Tongue (tissue), 3 donors: ENCODE measurements at places on chromosomes 3 and 15. TPM values are rescaled to one million over a fixed set of nuclear protein-coding genes. Genes with fewer than 3 reads are reported as not detected.

ISL2 gene
- total RNA-seq, result 6.6 TPM

NOP10 gene
- 64.8 TPM for total RNA-seq

SLC24A5 gene
- total RNA-seq, result not detected

B3GALNT1 gene
- 27.5 TPM for total RNA-seq

SNX22 gene
- 1.7 TPM for total RNA-seq

MESP1 gene
- 0.31 TPM for total RNA-seq

STRA6 gene
- 14.2 TPM for total RNA-seq

COL7A1 gene
- total RNA-seq, result 54.8 TPM

ERICH6 gene
- not detected for total RNA-seq

HRH1 gene
- total RNA-seq, result 9.6 TPM

OSTN gene
- total RNA-seq, result 9.5 TPM

CLEC3B gene
- total RNA-seq, result 57.1 TPM

SPATA12 gene
- not detected for total RNA-seq

IL12A gene
- total RNA-seq, result 0.62 TPM

CD276 gene
- total RNA-seq, result 85.4 TPM

ATP13A4 gene
- total RNA-seq, result 32.7 TPM

PRTG gene
- 19.7 TPM for total RNA-seq

KLHL6 gene
- 4.2 TPM for total RNA-seq

OPA1 gene
- total RNA-seq, result 85.6 TPM

LYZL4 gene
- not detected for total RNA-seq

CPNE9 gene
- not detected for total RNA-seq

ZBTB47 gene
- 41.5 TPM for total RNA-seq

MCF2L2 gene
- total RNA-seq, result 2.6 TPM

EPHA3 gene
- 65.6 TPM for total RNA-seq

CCDC51 gene
- 11.5 TPM for total RNA-seq

CSTA gene
- total RNA-seq, result 17.0 TPM

CIDEC gene
- not detected for total RNA-seq

SRGAP3 gene
- total RNA-seq, result 19.7 TPM

CACNA2D2 gene
- total RNA-seq, result 4.3 TPM

FAM174B gene
- total RNA-seq, result 23.6 TPM

BCHE gene
- total RNA-seq, result 44.0 TPM

POTEB gene
- total RNA-seq, result not detected

C15orf62 gene
- 0.51 TPM for total RNA-seq

SERPINI2 gene
- total RNA-seq, result 2.2 TPM

GOLGA8T gene
- not detected for total RNA-seq
